ENCODE measurements at places on chromosomes 13 and 19. TPM values are rescaled to one million over a fixed set of nuclear protein-coding genes. Genes with fewer than 3 reads are reported as not detected.
A peak's percentile ranks its signal among the peaks of the same experiment; 100 is the strongest.

Gene SMIM24
- total RNA-seq: not detected

Gene TEX101
- total RNA-seq: not detected

Gene C13orf42
- total RNA-seq: not detected

Gene SHISA2
- total RNA-seq: 0.94 TPM

Gene SPACA4
- not detected for total RNA-seq

Gene OR10H5
- not detected for total RNA-seq

Gene ISOC2
- 42.5 TPM for total RNA-seq

DNA sequence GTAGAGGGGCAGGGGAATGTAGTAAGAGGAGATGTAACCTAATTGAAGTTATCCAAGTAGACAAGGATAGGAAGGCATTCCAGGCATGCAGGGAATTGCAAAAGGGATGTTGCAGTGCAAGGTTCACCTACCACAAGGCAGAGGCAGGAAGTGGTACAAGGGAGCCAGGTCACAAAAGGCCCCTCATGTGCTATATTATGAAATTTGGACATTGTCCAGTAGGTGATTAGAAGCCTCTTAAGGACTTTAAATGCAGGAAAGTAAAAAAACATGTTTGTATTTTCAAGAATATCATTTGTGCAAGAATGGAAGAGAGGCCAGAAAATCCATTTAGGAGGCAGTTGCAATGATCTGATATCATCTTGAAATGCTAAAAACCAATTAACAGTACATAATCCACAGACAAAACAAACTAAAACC is 111.4 kb downstream of the FRY start:
- DNase-seq: no peak

DNA sequence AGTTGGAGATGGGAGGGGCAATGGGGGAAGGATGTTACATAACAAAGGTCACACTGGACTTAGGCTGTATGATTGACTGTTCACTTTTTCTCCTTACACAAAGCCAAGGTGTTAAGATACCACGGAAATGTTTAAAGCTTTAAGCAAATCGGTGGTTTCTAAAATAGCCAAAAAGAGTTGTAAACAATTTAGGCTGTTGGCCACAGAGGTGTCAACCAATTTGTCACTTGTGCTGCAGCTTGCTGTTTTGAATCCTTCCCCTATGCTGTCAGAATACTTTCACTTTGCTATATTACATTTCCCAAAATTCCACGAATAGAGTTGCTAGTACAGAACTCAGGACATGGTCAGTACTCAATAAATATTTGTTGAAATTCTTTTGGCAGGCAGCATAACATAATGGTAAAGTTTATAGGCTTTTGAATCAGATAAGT is 149.3 kb downstream of the VWA8 start:
- DNase-seq: no peak

- DNase-seq: peak; percentile 69
Observed at GRCh38 chr19:18419195-18419698, at the start of gene SSBP4. TSS of gene SSBP4 (plus strand) at chr19:18419398. CDS start at chr19:18419649, 251 bp downstream.

DNA sequence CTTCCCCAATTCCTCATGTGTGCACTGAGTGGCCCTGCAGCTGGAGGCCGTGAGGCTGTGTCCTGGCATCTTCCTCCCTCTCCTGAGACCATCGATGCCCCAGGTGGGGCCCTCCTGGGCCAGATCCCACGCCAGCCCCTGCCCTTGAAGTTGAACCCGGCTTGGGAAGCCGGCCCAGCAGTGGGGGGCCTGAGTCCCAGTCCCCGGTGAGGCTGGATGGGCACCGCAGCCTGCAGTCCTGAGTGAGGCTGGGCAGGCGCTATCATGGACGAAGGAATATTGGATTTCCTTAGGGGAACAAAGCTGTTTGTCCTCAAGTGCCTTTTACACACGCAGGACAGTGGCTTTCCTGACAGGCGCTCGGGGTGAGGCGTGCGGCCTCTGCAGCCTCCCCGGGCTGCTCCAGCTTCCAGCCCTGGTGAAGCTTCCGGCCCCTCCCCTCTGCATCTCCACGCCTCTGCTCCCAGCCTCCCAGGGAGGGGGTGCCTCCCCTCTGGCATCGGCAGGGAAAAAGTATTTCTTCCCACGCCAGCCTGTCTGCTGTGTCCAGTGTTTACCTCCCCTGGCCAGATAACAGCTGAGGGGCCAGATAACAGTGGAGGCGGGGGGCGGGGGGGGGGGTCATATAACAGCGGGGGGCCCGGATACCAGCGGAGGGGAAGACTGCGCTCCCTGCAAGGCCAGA is 159.5 kb downstream of the KDM4B start:
- DNase-seq: peak; percentile 80

- no peak for DNase-seq
Observed at GRCh38 chr13:77233159-77233558, 93.7 kb downstream of the MYCBP2 start.

DNA sequence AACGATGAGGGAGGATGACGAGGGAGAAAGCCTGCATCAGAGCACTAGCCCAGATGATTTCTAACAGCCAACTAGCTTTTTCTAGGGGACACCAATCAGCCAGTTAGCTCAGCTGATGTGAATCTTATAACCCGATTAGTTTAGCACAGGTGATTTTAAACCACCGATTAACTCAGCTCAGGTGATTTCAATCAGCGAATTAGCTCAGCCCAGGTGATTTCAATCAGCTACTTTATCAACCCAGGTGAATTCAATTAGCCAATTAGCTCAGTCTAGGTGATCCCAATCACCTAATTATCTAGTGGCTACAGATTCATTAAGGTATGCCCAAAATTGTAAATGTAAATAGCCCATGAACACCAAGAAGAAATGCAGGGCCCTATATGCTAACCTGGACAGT is 146.9 kb downstream of the ZNF486 start:
- no peak for DNase-seq

GRCh38 chr13:45333251-45333976 is 7.6 kb downstream of the TPT1 start:
- no peak for DNase-seq

DNA sequence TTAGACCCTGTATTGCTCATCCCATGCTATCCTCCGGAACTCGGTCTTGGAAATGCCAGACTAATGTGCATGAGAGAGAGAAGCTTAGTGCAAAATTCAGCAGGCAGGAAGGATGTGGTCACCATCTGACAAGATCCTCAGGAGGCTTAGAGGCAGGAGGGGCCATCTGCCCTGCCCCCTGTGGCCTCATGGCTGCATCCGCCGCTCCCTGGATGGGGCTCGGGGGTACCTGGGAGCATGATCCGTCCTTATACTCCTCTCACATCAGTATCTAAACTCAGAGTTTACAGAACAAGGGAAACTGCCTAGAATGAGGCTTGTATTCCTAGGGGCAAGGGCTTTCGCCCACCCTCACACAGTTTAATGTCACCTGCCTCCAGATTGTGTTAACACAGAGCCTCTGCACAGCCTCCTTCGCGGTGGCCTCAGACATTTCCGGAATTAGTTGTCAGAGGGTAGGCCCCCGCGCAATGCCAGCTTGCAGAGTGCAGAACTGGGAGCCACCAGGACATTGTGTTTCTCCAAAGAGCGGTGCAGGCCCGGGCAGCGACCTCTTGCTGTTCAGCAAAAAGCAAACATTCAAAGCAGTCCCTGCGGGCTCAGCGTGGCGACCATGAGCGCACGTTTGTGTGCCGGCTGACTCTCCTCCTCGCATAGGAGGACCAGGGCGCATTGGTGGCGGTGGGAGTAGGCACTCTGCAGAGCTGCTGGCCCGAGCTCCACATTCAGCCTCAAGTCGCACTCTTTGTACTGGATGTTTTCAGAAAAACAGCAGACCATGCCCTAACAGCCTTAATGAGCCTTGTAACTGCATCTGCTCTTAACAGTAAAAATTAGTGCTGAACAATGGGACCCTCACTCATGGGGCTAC is 39.1 kb downstream of the GPR12 start:
- no peak for DNase-seq

DNA sequence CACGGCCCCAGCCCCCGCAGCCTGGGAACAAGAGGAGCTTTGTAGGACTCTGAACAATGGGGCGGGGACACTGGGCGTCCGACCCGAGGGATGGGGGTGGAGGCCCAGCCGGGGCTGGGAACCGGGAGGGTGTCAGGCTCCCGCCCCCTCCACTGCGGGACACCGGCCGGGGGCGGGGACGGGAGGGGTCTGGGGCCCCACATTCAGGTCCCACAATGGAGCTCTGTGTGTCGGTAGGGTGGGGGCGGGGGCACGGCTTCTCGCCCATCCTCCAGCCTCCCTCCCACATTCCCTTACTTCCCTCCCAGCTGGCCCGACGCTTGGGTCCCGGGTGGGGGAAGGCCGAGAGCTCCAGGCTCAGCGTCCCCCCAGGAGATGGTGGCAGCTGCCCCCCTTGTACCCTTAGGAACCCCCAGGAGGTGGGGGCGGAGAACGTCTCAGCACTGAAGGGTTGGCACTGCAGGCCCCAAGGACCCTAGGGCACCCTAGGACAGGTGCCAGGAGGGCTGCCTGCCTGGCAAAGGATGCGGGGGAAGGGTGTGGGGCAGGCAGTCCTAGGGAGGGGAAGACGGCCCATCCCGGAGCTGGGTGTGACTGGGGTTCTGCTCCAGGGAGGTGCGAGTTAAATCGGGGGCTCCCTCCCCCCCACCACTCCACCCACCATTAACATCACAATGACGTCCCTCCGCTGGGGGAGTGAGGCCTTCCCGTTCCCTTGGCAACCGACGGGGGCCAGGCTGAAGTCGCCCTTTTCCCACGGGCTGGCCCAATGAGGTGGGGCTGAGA is 5.3 kb downstream of the TTYH1 start:
- peak; percentile 76 for DNase-seq

DNA sequence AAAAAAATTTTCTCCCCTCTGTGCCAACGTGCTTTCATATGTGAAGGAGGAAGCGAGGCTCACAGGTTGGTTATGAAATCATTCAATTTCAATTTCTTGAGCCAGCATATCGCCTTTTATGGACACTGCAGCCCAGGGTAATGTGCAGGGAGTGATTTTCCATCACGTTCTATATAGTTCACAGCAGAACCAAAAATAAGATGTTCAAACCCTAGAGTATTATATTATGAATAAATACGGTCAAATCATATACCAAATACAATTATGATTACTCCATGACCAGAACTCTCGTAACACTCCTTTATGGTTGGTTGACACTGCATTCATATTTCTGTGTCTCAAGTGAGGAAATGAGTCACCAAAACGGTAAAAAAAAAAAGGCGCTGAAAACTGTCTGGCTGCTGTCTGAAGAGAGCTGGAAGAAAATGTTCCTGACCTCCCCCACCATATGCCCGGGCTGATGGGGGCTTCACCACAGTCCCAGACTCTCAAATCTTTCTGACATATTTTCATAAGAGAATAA is 75.8 kb upstream of the UBAC2 start:
- DNase-seq: no peak

DNA sequence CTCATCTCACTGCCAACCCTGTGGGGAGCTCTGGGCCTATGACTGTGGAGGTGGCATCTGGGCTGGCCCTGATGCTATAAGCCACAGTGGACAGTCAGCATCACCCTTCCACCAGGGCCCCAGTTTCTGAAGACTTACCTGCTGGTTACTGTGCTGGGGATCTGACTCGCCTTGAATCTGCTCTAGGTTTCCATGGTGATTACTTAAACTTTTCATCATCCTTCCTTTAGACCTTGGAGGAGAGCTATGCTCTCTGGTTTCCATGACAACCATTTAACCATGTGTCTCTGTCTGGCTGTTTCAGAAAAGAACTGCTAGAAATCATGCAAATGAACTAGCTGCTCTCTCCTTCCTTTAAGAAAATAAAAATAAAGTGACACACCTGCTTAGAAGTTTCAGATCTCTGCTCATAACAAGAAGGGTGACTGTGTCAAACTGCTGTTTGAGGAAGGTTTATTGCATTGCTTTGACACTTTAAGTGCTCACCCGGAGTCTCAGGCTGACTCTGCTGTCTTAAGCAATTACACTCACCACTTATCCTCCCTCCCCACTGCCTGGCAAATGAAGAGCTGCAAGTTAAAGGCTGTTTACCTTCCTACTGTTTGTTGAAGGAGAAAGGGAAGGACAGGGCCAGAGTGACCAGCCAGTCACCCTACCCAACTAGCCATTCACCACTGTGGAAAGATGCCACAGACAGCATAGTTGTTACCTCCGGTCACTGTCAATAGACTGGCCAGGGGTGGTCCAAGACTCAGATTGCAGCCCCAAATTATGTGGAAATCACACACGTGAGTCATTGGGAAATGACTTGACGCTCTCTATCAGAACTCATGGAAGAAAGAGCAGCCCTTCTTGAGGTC is 87.6 kb downstream of the HSPH1 start:
- no peak for DNase-seq

DNA sequence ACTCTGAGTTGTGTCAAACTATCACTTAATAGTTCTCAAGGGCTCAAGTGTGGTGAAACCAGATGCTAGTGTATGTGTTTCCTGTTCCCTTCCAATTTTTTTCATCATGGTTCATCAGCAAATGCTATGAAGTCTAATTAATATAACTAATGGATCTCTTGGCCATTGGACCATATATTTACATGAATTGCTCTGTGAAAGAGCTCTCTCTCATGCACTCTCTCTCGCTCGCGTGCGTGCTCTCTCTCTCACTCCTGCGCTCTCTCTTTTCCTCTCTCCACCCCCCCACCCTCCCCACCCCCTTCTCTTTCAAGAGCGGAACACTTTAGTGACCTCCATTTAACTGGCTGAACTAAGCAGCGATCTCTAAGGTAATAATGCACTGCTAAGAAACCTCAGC is 547.0 kb upstream of the GPC6 start:
- DNase-seq: no peak

- no peak for DNase-seq
Observed at GRCh38 chr19:15154002-15154612, 46.7 kb downstream of the NOTCH3 start.

All from heart right ventricle (tissue), 16 donors.